ENCODE measurements at places on chromosomes 13 and 19.

- DNase-seq: no peak
These were observed 598.7 kb upstream of the SPRY2 start for GRCh38 chr13:80939581-80939980.

DNA sequence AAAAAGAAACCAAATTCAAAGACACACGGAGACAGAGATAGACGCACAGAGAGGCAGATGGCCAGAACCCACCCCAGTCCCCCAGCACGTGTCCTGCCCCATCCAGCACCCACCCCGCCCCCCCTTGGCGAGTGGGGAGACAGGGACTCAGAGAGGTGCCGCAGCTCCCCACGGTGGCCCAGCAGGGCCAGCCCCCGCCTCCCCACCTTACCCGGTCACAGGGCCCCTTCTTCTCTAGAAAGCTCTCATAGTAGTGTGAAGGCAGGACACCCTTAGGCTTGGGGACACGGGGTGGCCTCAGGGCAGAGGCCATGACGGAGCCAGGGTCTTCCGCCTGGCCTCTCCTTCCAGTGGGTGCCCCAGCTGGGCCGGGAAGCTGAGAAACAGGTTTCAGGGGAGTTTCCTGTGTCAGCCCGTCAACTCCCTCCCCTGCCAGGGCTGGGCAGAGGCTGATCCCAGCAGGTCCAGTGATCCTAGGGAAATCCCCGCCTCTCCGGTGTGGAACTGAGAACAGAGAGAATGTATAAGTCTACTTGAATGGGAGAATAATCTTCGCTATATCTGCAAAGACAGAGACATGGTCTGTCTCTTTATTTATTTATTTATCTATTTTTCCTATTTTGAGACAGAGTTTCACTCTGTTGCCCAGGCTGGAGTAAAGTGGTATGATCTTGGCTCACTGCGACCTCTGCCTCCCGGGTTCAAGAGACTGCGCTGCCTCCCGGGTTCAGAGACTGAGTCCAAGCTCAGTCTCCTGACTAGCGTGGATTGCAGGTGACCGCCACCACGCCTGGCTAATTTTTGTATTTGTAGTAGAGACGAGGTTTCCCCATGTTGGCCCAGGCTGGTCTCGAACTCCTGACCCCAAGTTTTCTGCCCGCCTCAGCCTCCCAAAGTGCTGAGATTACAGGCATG, at the start of gene STAP2:
TSS of gene STAP2 (minus strand) at position 387 of the 915 bp plus-strand sequence. CDS start at position 313, 74 bp downstream.
- peak; percentile 86 for DNase-seq

GRCh38 chr13:34967851-34968562, 25.9 kb downstream of the NBEA start:
- no peak for DNase-seq

DNA sequence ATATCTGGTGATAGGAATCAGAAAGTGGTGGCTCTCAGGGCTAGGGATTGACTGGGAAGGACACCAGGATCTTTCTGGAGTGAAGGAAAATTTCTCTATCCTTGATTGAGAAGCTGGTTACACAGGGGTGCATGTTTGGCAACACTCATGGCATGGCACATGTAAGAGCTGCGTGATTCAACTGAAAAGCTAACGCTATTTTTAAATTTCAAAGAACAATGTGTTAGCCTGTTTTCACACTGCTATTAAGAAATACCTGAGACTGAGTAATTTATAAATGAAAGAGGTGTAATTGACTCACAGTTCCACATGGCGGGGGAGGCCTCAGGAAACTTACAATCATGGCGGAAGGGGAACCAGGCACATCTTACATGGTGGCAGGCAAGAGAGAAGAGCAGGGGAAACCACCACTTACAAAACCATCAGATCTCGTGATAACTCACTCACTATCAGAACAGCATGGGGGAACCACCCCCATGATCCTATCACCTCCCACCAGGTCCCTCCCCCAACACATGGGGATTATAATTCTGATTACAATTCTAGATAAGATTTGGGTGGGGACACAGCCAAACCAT, 7.4 kb downstream of the SIGLEC8 start:
- no peak for DNase-seq

GRCh38 chr13:111389621-111390521, 69.4 kb downstream of the TEX29 start:
- DNase-seq: no peak

- DNase-seq: no peak
These were observed 15.1 kb downstream of the IFT88 start for GRCh38 chr13:20582026-20582425.

GRCh38 chr19:10979951-10980381, 19.1 kb downstream of the SMARCA4 start:
- no peak for DNase-seq

DNA sequence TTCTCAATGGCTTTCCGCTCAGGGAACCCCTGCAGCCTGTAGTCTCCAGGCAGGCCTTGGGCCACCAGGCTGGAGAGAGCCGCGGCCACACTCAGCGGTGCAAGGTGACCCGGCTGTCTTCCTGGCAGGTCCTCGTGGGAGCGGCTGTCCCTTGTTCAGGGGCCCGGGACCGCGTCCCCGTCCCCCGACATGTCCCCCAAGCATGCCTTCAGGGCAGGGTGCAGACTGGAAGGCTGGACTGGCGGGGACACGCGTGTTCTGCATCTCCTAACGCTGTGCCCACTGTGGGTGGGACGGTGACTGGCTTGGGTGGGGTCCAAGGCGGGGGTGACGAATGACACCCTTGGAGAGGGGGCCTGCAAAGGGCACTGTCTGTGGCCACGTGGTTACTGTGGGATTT, 93.6 kb downstream of the WTIP start:
- no peak for DNase-seq

DNA sequence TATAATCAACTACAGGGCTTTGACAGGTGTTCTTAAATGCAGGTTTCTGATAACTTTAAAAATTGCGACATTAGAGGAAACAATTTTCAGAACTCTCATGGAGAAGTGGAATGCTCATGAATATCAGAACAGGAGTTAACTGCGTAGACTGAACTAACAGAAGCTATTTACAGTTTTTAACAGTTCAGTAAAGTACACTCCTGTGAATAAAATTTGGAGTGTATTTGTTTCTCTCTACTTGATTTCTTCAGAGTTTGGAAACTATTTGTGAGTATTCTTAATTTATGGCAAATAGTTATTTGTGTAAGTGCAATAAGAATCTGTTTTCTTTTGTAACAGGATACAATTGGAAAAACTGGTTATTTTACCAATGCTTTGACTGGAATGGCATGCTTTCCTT, 114.4 kb downstream of the TNFRSF19 start:
- DNase-seq: no peak
